Urothelium cell line (cell line): ENCODE measurements at places on chromosomes 12 and 14.

DNA sequence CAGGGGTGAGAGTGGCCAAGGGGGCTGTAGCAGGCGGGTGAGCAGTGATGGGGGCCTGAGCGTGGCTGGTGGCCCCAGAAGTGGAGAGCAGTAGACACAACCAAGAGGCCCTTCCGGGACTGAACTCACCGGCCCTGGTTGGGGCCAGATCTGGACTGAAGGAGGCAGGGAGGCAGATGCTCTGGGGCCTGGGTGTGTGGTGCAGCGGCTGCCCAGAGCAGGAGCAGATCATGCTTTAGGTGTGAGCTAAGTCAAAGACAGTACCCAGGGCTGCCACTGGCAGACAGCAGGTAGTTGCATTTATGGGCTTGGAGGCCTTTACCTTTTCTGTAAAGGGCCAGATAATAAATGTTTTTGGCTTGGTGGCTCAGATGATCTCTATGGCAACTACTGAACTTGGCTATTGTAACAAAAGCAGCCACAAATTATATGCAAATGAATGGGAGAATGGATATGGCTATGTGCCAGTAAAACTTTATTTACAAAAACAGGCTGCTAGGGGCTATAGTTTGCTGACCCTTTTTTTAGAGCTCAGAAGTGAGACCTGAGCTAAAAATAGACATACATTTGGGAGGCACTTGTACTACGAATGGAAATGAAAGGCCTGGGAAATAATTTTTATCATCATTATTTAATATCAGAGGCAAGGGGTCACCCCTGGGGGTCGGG is 25.6 kb downstream of the SETD1B start:
- DNase-seq = no peak

DNA sequence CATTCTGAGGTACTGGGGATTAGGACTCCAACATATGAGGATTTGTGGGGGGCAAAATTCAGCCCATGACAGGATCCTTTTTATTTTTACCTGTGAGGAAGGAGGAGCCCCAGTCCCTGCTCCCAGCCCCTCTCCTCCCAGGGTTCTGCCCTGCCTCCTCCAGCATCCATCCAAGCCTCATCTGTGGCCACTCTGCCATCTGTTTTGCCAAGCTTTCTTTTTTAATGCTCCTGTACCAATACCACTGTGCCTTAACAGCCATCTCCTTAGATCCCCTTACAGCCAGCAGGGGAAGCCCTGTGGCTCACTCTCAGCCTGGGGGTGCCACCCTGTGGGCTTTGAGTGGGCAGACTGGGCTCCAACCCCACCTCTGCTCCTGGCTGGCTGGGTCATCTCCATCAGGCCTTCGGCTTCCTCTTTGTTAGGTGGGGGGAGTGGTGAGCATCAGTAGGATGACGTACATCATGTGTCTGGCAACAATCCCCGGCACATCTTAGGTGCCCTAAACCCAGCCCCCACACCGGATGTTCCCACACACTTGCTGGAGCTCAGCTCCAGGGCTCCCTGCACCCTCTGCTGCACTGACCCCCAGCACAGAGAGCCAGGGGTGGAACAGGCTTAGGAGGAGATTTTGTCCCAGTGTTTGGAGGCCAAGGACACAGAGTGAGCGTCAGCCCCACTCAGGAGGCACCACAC is 40.2 kb downstream of the CYP46A1 start:
- DNase-seq = peak; percentile 46

- DNase-seq = no peak
These were observed 37.9 kb downstream of the ASCL1 start for GRCh38 chr12:102995372-102995771.

- peak; percentile 2 for DNase-seq
These were observed 65.9 kb downstream of the PTPRQ start for GRCh38 chr12:80509781-80510556.

DNA sequence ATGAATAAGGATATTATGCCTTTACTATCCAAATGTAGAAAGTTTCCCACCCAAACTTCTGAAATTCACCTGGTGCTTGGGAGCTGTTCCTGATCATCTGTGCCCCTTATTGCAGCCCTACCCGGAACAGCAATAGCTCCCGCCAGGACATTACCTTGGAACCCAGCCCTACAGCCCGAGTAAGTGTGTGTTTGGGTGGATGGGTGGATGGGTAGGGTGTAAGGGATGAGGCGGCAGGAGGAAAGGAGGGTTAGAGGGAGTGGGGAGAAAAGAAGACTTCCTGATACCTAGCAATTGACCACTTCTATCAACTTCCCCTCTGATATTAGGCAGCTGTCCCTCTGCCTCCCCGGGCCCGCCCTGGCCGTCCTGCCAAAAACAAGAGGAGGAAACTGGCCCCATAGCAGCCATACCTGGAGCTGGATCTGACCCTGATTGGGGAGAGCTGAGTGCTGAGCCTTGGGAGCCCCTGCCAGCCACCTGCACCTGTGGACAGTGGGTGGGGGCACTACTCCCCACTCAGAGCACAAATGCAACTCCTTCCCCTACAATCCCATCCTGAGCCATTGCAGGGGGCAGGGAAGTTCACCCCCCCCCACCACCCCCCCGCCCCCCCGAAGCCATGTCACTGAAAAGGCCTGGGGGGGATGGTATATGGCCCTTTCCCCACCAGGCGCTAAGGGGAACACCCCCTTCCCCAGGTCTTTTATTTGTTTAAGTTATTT is 6.4 kb downstream of the MBD6 start:
- no peak for DNase-seq

DNA sequence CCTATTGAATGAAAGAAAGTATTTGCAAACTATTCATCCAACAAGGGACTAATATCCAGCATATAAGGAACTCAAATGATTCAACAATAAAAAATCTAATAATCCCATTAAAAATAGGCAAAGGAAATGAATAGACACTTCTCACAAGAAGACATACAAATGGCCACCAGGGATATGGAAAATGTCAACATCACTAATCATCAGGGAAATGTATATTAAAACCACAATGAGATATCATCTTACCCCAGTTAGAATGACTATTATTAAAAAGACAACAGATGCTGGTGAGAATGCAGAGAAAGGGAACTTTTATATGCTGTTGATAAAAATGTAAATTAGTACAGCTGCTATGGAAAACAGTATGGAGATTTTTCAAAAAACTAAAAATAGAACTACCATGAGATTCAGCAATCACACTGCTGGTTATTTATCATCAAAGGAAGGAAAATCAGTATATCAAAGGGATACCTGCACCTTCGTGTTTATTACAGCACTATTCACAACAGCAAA is 89.3 kb downstream of the GARIN6 start:
- no peak for DNase-seq

DNA sequence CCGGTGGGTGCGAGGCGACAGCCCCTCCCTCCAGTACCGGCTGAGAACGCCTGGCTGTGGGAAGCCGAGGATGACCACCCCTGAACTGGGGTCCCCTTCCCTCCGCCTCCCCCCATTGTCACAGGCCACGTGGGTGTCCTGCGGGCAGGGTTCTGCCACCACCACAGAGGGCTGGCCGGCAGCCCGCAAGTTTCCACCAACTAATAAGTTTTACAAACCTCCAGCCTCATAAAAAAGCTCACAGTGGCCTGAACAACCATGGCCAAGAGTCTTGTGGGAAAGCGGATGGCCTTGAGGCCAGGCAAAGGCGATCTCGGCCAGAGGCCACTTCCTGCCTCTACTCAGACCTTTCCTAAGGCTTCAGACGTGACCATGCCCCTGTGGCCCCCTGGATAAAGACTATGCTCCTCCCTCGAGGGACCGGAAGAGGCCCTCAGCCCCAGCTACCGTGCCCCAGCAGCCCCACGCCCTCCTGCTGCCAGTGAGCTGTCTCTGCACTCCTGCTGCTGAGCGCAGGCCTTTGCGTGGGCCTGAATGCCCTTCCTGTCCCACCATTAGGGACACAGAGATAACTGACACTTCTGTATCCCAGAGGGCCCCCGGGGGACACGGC is 46.1 kb upstream of the DLK1 start:
- no peak for DNase-seq

DNA sequence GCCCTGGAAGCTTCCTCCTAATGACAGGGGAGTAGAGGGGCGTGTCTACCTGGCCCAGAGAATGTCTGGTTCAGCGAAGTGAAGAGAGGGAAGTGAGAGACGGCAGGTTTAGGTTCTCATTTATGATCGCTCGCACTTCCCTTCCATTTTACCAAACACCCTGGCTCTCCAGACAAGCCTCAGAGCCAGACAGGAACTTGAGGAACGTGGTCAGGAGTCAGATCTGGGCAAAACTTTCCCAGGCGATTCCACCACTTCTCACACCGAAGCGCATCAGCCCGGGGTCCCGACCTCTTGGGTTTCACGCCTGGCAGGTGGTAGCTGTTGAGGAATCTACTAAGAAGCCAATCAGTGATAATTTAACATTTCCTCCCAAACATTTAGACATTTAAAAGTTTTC is 21.3 kb downstream of the ACTN1 start:
- no peak for DNase-seq

DNA sequence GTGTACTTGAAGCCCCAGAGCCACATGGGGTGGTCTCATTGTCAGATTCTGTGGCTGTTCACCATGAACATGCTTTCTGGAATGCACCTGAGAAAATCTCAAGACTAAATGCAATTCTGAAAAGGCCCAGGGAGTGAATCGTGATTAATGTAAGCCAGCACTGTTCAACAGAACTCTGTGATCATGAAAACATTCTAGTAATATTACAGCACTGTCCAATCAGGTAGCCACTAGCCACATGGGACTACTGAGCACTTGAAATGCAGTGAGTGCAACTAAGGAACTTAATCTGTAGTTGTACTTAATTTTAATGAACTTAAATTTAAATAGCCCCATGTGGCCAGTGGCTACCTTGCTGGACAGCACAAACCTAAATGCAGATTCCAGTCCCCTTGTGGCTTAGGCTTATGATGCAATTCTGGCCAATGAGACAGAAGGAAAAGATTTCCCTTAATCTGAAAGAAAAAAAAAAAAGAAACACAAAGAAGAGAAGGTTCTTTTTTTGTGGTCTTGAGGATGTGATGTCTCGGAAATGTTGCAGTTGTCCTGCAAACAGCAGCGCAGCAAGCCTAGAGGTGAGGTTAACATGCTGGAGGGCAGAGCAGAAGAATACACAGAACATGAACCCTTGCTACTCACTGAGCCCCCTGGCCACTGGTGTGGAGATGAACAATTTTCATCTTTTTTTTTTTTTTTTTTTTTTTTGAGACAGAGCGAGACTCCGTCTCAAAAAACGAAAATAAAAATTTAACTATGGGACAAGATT is 48.2 kb downstream of the SPPL3 start:
- DNase-seq = no peak

DNA sequence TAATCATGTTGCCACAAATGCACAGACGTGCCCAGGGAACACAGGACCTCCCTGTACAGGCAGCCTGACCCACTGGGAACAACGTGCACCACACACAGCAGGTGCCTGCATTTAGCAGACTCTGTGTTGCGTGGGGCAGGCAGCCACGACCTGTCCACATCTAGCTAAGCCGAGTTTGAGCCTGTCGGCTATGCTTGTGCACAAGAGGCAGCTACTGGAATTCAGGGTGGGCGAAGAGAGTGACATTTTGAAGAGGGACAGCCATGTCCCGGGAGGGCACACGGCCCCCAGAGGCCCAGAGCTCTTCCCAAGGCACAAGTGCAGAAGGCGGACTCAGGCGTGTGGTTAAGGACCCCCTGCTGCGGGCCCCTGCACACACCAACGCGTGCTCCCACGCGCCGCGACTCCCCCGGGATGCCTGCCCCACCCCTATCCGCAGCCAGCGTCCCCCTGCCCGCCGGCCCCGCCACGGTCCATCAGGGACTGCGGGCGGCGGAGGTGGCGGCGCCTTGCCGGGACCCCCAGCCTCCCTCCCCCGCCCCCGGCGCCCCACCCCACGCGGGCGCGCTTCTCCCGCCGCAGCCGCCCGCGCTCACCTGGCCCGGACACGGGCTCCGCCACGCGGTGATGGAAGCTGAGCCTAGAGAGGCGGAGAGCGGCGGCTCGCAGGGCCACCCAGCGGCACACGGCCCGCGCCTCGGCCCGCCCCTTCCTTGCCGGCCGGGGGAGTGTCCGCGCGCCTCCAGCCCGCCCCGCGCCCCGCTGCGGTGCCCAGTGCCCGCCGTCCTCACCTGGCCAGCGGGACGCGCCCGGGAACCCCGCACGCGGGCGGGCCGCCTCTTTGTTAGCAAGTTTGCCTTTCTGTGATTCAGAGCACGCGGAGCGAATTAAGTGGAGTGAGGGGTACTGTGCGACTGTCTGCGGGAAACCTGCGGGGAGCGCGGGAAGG is 125.3 kb upstream of the PRMT8 start:
- peak; percentile 92 for DNase-seq

DNA sequence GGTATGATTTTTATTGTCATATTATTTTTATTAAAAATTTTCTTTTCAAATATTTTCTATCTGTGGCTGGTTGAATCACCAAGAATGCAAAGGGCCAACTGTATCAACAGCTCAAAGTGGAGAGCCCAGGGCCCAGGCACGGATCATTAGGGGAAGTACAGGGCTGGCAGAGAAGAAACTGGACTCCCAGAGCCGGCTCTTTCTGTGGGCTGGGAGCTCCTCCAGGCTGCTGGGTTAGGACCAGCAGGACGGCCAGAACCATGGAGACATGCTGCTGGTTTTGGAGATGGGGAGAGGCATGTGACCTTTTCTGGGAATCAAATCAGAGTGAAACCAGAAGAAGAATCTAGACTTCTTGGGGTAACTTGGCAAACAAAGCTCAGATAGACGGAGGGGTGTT is 220.5 kb downstream of the CACNA1C start:
- DNase-seq = no peak

DNA sequence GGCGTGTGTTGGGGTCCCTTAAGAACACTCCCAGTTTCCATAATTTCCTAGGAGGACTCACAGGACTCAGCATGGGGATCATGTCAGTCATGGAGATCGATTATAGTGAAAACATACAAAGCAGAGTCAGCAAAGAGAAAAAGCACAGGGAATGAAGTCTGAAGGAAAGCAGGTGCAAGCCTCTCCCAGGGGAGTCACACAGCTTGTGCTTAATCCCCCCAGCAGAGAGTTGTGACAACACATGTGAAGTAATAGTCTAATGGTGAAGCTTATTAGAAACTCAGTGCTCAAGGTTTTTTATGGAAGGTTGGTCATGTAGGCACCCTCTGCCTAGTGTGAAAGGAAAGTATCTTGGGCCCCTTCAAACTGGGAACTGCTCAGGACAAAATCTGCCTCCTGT is 149.0 kb upstream of the SEL1L start:
- DNase-seq = no peak

DNA sequence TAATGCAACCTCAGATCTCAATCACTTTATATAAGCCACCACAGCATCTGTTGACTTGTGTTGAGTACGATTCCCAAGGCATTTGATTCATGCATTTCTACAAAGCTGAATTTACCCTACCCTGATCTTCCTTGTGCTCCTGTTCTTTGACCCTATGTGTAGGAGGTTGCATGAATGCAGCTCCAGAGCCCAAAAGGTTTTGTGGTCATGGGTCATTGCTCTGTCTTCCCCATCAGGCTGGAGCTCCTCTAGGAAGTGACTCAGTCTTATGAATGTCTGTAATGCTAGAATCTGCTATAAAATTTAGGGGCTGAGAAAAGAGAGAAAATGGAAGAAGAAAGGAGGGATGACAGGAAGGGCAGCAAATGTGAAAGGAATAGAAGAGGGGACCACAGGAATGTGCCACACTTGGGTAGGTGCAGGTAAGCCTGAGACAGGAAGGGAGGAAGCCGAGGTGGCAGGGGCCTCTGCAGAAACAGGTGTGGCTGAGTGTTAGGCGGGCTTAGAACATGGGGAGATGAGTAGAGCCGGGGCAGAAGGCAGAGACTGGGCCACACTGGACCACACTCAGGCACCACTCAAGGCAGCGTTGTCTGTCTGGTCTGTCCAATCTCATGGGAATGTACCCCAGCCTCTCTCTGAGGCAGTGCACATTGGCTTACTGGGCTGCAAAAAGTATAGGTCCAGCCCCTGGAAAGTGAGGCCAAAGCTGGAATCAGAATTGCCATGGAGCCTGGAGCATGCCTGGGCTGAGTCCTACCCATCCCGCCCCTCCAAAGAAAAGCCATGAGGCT is 334.1 kb downstream of the BCL11B start:
- no peak for DNase-seq

GRCh38 chr12:85279449-85280164 is 413 bp upstream of the ALX1 start:
- DNase-seq = no peak
